A549 treated with CpdA at 1 μM for 4 hours (cell line): ENCODE measurements at places on chromosomes 3 and 15. TPM values are rescaled to one million over a fixed set of nuclear protein-coding genes. Genes with fewer than 3 reads are reported as not detected.

The EFL1 gene
- 25.7 to 31.5 TPM (median 27.3 TPM) in 5 replicates for total RNA-seq

The ZBED2 gene
- total RNA-seq, result 0.24 to 0.65 TPM (median 0.36 TPM) in 5 replicates

The OR5K2 gene
- not detected in 5 replicates for total RNA-seq

The TEX55 gene
- 0.03 TPM in 1 of 5 replicates, not detected in the others for total RNA-seq

The MITF gene
- 7.2 to 10.4 TPM (median 7.3 TPM) in 5 replicates for total RNA-seq

The CLRN1 gene
- not detected in 5 replicates for total RNA-seq

The GOLGA8H gene
- 1.3 to 3.9 TPM (median 2.5 TPM) in 5 replicates for total RNA-seq

The ACKR4 gene
- total RNA-seq, result not detected in 5 replicates

The NPRL2 gene
- total RNA-seq, result 13.4 to 15.1 TPM (median 13.8 TPM) in 5 replicates

The CSK gene
- total RNA-seq, result 57.6 to 72.3 TPM (median 65.0 TPM) in 5 replicates

The UPK1B gene
- 10.7 to 13.6 TPM (median 12.5 TPM) in 5 replicates for total RNA-seq

The SAMD7 gene
- not detected in 5 replicates for total RNA-seq

The CTXN2 gene
- total RNA-seq, result 0.03 to 0.05 TPM (median 0.04 TPM) in 3 of 5 replicates, not detected in the others

The CDC25A gene
- total RNA-seq, result 9.1 to 11.3 TPM (median 9.8 TPM) in 5 replicates

The ABHD5 gene
- total RNA-seq, result 15.6 to 23.5 TPM (median 18.6 TPM) in 5 replicates

The VEPH1 gene
- total RNA-seq, result 0.07 to 0.10 TPM in 2 of 5 replicates, not detected in the others

The SI gene
- not detected in 5 replicates for total RNA-seq

The VWA5B2 gene
- total RNA-seq, result 0.34 to 0.93 TPM (median 0.38 TPM) in 5 replicates

The LRRC2 gene
- not detected in 5 replicates for total RNA-seq

The CHRD gene
- total RNA-seq, result 0.11 to 0.27 TPM (median 0.22 TPM) in 5 replicates

The SLC12A6 gene
- 4.5 to 8.9 TPM (median 7.1 TPM) in 5 replicates for total RNA-seq

The NR2E3 gene
- total RNA-seq, result 0.17 to 0.38 TPM (median 0.21 TPM) in 4 of 5 replicates, not detected in the other

The DUOX2 gene
- 0.02 to 0.09 TPM (median 0.03 TPM) in 5 replicates for total RNA-seq

The SOX2 gene
- 0.64 to 1.5 TPM (median 1.2 TPM) in 5 replicates for total RNA-seq

The SLC22A14 gene
- 0.06 to 0.10 TPM in 2 of 5 replicates, not detected in the others for total RNA-seq

The POTEB gene
- not detected in 5 replicates for total RNA-seq

The CCDC9B gene
- total RNA-seq, result 14.7 to 20.5 TPM (median 17.0 TPM) in 5 replicates

The GP5 gene
- 0.01 TPM in 1 of 5 replicates, not detected in the others for total RNA-seq

The AADAC gene
- total RNA-seq, result 19.5 to 29.5 TPM (median 22.2 TPM) in 5 replicates

The PEX11A gene
- total RNA-seq, result 5.9 to 7.7 TPM (median 6.9 TPM) in 5 replicates

The CFAP161 gene
- total RNA-seq, result 0.03 TPM in 1 of 5 replicates, not detected in the others
